H54 (cell line): ENCODE measurements at places on chromosomes 13 and 19.

- no peak for DNase-seq
Observed at GRCh38 chr13:48626077-48626449, 27.7 kb upstream of the CYSLTR2 start.

DNA sequence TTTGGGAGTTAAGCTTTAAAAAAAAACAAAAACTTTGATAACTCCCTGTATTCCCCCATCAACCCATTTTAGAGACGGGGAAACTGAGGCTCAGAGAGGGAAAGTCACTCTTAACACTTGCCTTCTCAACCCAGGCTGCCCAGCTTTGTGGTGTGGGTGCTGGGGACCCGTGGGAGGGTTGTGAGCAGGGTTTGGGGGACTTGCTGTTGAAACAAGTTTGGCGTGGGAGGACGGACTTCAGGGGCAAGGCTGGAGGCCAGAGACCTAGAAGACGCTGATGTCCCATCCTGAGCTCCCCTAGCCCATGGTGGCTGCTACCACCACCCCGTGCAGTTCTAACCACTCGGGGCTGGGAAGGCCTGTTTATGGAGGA is 747 bp upstream of the CACTIN start:
- no peak for DNase-seq

- DNase-seq, result no peak
Observed at GRCh38 chr13:111115061-111115964, at the start of gene ARHGEF7. Gene ARHGEF7 (plus strand): TSS chr13:111115310. CDS start chr13:111115527, 217 bp downstream.

- DNase-seq, result no peak
Observed at GRCh38 chr13:85317781-85318180, 481.4 kb downstream of the SLITRK6 start.

GRCh38 chr19:40091205-40092129 is 724 bp upstream of the ZNF780A start:
- no peak for DNase-seq

DNA sequence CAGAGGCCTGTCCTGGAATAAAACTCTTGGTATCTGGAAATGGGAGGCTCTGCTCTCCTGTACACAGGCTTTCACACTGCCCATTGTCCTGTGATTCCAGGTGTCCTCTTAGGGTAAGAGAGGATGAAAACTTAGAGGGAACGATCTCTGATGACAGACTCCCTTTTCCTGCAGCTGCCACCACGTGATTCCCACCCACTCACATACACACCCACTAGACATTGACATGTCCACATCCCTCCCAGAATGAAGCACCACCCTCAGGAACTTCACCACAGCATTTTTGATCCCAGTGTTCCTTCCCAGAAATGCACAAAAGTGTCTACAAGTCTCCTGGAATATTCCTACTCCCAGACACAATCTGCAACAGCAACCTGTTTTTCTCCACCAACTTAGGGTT is 8.2 kb downstream of the ZNF429 start:
- DNase-seq, result no peak

GRCh38 chr19:16914421-16914820 is 25.6 kb downstream of the F2RL3 start:
- no peak for DNase-seq

DNA sequence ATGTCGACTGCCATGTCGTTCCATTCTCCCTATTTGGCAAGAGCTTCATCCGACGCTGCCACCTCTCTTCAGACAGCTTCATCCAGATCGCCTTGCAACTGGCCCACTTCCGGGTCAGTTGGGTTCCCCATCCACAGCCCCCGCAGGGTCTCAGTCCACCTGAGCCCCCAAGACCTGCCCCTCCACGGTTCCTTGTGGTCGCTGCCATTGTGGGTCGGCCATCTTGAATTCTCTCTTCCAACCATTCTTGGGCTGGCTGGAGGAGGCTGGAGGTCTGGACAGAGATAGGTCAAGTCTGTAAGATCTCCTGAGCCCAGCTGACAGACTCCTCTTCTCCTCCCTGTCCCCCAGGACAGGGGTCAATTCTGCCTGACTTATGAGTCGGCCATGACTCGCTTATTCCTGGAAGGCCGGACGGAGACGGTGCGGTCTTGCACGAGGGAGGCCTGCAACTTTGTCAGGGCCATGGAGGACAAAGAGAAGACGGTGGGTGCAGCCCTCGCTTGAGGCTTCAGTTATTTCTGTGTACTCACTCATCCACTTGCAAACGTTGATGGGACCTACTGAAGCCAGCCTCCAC is 19.5 kb downstream of the CPT1C start:
- DNase-seq, result no peak

DNA sequence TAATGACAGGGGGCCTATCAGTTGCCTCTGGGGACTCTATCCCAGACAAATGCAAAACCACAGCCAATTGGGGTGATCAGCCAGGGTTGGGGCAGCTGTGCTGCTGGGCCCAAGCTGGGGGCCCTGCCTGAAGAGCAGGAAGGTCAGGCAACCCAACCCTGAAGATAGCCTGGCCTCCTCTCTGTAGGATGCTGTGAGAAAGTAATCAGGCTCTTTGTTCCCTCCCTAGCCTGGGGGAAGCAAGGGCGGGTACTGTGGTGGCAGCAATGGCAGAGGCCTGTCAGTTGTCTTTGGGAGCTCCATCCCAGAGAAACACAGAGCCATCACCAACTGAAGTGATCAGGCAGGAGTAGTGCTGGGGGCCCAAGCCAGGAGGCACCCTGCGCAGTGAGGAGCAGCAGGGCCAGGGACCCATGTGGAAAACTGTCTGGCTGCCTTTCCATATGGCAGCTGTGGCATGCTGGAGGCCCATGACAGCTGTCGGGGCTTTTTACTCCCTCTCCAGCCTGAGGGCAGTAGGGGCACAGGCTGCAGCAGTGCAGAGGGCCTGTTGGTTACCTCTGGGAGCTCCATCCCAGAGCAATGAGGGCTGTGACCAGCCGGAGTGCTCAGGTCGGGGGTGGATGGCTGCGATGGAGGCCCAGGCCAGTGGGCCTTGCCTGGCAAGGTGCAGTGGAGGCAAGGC is 73.6 kb upstream of the ATP12A start:
- no peak for DNase-seq

- DNase-seq, result no peak
Observed at GRCh38 chr13:102847272-102848234, 1.7 kb downstream of the ERCC5 start.
